ENCODE measurements at places on chromosomes 1 and 21.

- DNase-seq: no peak
Observed at GRCh38 chr1:67749263-67749843, 64.4 kb downstream of the GADD45A start.

DNA sequence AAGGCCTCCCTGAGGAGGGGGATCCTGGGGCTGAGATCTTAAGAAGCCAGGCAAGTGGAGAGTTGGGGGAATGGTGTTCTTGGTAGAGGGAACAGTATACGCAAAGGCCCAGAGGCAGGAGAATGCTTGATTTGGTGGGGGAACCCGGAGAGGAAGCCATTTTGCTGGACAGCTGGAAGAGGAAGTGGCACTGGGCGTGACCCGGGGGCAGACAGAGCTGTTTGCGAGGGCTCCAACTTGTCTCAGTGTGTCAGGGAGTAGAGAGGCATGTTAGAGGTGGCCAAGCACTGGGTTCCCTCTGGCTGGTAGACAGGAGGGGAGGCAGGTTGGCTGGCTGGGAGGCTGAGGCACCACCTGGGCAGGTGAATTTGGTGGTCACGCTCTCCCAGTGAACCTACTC lies 96.3 kb upstream of the ACTL8 start:
- no peak for DNase-seq

DNA sequence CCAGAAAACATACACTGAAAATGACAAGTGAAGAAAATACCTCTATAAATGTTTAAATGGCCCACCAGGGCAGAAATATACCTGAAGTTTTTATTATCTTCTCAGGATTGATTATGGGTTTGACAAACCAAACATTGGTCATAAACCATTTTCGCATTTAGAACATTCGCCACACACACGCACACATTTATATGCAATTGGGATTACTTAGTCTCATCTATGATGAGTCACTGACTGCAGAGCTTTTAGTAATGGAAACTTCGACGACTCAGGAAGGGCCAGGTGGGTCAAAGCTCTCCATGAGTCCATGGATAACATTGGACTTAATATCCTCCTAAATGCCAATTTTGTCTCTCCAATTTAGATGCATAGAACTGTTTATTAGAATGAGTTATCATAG lies 16.9 kb downstream of the NRDC start:
- no peak for DNase-seq

GRCh38 chr1:40651138-40651857 lies 14.2 kb downstream of the RIMS3 start:
- DNase-seq: no peak

- DNase-seq: no peak
Observed at GRCh38 chr1:204744107-204744779, 58.7 kb upstream of the LRRN2 start.

DNA sequence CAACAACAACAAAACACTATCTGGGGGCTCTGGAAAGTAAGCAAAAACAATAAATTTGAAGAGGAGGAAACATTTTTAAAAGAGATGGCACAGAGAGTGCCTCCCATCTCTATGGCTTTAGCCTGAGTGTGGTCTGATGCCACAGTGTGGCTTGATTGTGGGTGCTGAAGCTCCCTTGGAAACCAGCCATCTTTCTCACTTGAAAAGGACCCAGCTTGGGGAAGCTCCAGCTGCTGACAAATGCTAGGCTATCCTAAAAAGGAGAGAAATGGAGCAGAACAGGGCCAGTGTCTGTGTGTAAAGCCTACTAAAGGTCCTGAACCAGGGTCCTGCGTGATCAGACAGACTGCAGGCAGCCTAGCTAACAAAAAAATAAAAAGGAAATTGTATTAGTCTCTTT lies 642.0 kb upstream of the PTBP2 start:
- DNase-seq: no peak

GRCh38 chr1:78141531-78142231 lies 95.9 kb downstream of the GIPC2 start:
- no peak for DNase-seq

DNA sequence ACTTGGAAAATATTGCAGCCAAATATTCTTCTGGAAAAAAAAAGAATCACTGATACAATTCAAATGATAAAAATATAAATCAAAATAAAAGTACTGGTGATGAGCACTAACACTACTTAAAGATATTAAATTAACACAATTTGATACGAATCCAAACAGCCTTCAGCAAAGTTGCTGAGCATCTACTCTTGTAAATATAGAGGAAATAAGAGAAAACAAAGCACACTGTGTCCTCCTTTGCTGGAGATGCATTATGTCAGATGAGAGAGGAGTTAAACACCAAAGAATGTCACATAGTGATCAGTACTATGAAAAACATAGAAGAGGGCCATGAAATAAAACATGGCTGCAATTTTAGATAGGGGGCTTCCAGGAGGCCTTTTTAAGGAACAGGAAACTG lies 177.4 kb upstream of the RNPC3 start:
- no peak for DNase-seq

DNA sequence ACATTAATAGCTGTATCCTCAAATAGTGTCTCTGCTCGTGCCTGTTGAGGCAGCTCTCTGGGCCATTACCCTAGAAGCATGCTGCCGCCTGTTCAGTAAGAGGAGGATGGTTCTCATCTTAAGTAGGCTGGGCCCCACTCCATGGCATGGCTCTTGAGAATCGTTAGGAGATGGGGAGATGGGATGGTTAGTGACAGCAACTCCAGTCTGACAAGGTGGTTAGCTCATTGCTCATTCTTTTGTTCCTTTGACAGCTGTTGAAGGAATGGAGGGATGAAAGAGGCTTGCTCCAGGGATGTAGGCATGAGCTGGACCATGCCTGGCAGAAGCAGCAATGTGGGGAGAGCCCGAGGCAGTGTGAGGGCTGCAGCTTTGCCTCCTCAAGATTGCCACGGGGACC lies 68.2 kb downstream of the MAP10 start:
- DNase-seq: no peak

- peak; percentile 95 for DNase-seq
Observed at GRCh38 chr21:45643021-45643980, at the start of gene PCBP3. PCBP3 (plus strand) TSS chr21:45643725; CDS start chr21:45850086, 206,361 bp downstream.

DNA sequence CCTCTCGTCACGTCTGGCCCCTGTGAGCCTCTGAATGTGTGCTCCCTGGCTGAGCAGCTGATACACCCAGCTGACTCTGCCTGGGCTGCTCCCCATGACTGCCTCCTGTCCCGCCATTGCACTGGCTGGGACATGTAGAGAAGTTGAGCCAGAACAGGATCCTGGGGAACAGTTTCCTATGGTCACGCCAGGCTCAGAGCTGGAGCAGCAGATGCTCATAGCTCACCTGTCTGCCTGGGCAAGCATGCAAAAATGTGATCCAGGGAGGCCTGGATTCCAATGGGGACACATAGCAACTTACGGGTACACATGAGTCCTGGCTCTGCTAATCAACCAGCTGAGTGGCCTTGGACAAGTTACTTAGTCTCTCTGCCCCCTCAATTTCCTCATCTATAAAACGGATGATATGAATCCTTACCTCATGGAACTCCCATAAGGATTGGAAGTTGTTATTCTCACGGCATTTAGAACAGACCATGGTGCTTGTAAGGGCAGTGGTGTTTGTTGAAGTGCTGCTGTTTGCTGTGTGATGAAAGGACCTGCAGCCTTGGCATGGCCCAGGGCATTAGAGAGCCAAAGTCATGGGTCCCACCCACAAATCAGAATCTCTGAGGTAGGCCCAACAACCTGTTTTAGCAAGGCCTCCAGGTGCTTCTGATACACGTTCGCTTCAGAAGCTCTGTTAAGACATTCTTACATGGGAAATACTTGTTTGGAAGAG lies 150.3 kb upstream of the VANGL1 start:
- no peak for DNase-seq

DNA sequence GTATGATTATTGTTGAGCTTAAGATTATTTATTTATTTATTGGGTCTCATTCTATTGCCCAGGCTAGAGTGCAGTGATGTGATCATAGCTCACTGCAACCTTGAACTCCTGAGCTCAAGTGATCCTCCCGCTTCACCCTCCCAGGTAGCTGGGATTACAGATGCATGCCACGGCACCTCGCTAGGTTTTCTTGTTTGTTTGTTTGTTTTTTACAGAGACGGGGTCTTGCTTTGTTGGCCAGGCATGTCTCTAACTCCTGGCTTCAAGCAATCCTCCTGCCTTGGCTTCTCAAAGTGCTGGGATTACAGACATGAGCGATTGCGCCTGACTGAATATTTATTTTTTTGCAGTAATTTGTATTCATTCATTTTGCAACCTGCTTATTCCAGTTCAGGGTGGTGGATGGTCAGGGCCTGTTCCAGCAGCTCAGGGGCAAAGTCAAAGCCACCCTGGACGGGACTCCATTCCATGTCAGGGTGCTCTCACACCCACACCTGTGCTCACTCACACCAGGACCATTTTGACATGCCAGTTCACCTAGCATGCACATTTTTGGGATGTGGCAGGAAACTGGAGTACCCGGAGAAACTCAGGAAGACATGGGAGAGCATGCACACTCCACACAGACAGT lies 29.6 kb upstream of the RASAL2 start:
- no peak for DNase-seq

GRCh38 chr1:33241866-33242265 lies 14.4 kb upstream of the ZNF362 start:
- no peak for DNase-seq

DNA sequence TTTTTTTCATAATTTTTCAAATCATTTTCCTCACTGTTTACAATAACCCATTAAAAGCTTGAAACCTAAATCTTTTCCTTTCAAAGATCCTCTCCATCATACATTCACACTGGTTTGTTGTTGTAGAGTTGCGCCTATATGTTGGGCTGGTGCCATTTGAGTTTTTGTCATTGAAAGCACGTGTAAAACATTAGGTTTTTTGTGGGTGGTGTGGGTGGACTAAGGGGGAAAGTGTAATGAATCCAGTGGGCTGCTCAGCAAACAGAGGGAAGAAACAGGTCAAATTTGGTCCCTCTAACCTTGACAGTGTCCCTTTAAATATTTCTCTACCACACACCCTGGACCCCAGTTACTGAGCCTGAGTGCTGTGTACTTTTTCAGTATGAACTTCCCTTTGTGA lies 46.8 kb downstream of the KDM1A start:
- no peak for DNase-seq

DNA sequence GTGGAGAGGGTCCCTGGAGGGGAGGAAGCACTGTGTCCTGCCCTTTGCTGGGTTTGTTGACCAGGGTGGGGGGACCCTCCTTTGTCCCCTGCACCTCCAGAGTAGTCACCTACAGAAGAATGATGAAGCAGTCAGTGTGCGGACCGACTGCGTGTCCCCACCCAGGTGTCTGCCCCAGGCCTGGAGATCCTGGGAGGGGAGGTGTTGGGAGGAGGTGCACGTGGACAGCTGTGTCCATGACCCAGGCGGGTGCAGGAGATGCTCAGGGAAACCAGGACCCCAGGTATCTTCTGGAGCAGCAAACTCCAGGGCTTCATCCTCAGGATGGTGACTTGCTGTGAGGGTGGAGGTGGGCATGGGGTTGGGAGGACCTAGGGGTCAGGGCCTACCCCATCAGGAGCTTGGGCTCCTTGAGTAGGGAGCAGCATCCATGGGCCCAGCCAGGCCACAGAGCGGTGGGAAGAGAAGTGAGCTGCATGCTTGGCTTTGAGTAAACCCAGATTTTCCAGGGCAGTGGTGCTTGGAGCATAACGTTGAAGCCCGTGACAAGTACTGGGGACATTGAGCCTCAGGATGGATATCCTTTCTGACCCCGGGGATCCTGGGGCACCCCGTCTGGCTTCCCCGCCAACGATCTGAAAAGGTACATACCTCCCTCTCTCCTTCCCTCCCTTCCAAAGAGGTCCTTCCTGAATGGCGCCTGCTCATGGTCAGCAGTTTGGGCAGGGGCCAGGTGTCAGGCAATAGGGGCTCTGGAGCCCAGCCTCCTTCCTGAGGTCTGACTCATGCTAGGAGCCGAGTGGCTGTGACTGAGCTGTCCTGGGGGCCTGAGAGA lies 13.7 kb downstream of the ACTRT2 start:
- DNase-seq: no peak

- DNase-seq: peak; percentile 63
Observed at GRCh38 chr1:27388337-27389005, 4.0 kb upstream of the GPR3 start.

- DNase-seq: no peak
Observed at GRCh38 chr1:10897981-10898728, 101.7 kb upstream of the CASZ1 start.

DNA sequence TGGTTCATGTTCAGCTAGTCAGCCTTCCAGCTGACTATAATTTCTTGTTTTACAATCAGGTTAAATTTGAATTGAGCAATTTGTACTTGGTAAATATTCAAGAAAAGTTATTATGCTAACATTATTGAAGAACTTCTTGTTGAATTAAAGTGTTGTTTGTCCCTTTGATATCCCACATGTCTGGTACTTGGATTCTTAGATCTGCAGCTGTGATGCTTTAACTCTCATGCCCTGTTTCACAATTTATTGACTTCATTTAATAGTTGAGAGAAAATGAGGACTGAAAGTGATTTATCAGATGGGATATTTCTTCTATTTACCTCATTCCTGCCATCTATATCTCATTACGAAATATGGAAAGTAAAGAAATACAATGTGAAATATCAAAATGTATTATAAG lies 92.8 kb downstream of the FASLG start:
- DNase-seq: no peak

GRCh38 chr1:28290851-28291250 lies 31.5 kb downstream of the SESN2 start:
- DNase-seq: no peak

- DNase-seq: peak; percentile 44
Observed at GRCh38 chr1:67685558-67686266, 711 bp downstream of the GADD45A start.

DNA sequence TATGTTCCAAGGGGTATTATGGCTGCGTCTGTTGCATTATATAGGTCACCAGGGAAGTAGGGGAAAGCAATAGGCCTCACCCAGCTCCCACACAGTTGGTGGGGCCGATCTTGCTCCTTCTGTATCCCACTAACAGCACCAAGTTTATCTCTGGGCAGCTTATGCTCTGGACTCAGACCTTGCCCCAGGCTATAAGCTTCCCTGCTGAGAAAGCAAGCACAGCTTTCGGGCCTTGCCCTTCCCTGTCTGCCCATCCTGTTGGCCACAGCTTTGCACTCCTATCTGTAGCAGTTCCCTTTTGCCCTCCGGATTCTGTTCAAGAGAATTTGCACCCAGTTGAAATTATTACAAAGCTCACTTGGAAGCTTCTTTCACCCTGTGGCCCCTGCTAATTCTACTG lies 12.9 kb downstream of the KCNE1 start:
- no peak for DNase-seq

Data from tongue (tissue), 3 donors.